ENCODE measurements at places on chromosomes 7 and 10.
A peak's percentile ranks its signal among the peaks of the same experiment; 100 is the strongest.

- no peak for DNase-seq
Observed at GRCh38 chr10:122637376-122637775, 62.3 kb downstream of the C10orf120 start.

- DNase-seq, result no peak
Observed at GRCh38 chr10:31650010-31650409, 278.6 kb downstream of the ARHGAP12 start.

DNA sequence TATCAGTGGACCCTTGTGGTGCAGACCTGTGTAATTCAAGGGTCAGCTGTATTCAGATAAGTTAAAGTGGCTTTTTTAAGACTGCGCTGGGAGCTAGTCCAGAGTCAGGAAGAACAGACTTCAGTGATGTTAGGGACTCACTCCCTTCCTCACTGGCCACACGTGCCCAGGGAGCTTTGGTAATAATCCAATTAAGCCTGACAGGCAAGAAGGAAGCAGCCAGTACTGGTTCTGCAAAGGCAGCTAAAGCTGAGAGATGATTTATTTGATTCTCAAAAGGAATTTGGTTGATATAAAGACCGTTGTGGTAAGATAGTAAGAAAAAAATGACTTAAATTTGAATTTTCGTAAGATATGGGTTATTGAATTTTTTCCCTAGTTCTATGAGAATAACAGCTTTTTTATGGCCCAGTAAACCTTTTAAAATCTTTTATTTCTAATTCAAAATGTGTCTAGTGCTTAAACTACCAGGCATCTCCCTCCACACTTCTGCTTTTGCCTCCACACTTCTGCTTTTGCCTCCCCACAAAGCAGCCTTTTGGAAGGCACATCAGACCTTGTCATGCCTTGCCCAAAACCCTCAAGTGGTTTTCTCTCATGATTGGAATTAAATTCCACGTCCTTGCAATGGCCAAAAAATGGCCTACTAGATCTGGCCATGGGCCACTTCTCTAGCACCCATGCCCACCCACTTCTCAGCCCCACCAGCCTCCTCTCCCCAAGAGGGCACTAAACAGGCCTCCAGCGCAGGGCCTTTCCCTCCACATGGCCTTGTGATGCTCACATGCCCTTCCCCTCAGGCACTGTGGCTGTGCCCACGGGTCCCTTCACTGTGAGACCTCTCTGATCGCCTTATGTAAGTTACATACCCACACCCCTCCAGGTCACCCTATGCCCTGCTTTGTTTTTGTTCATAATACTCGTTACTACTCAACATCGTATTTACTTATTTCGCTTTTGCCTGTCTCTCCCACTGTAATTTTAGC lies 92.5 kb downstream of the POU6F2 start:
- no peak for DNase-seq

DNA sequence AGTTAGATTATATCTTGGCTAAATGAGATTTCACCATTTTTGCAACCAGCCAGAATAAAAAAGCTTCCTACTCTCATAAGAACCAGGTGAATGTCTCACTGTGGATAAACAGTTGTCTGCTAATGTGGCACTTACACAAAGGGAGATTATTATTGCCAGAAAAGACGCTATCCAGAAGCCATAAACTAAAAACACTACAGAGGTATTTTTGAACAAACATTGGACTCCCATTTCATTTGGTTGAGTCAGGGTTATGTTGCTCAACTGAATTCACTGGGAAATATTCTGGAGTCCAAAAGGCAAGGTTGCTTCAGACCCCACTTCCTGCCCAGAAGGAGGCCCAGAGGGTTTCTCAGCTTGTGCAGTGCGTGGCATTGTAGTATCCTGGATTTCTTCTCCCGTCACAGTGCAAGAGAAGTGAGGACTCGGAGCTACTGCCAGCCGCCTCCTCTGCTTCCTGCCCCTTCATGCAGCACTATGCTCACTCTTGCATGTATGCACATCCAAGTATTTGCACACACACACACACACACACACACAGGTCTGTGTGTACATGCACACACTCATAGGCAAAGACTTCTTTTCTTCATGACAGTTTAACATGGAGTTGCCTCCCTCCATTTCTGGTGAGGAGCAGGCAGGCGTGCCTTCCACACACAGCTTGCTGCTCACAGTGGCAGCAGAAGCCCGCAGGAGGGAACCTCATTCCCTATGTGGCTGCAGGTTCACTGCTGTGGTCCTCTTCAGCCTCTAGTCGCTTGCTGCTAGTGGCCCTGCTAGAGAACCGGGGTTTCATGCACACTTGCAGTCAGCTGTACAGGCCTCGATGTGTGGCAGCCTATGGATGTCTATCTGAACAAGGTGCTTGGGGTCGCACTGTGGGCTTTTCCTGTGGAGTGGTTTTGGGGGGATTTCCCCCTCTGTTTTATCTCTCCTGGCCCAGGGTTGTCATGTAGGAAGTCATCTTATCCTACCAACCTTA lies 10.1 kb downstream of the DENND10 start:
- DNase-seq, result no peak

GRCh38 chr7:54932818-54933543 lies 85.8 kb upstream of the EGFR start:
- DNase-seq, result peak; percentile 62

DNA sequence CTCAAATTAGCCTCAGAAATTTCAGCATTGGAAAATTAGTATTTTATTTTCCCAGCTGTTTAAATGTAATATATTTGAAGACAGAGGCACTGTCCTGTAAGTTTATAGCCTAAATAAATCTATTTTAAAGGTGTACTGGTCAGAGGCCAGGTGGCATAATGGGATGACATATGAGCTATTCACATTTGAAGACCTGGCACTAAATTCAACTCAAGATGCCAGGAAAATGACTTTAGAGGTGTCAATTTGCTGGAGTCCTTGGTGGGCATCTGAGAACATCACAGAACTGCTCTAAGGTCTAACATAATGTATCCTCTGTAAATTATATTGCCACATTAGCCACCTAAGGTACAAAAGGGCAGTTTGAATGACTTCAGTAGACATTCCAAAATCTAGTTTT lies 348.9 kb upstream of the BMPER start:
- no peak for DNase-seq

DNA sequence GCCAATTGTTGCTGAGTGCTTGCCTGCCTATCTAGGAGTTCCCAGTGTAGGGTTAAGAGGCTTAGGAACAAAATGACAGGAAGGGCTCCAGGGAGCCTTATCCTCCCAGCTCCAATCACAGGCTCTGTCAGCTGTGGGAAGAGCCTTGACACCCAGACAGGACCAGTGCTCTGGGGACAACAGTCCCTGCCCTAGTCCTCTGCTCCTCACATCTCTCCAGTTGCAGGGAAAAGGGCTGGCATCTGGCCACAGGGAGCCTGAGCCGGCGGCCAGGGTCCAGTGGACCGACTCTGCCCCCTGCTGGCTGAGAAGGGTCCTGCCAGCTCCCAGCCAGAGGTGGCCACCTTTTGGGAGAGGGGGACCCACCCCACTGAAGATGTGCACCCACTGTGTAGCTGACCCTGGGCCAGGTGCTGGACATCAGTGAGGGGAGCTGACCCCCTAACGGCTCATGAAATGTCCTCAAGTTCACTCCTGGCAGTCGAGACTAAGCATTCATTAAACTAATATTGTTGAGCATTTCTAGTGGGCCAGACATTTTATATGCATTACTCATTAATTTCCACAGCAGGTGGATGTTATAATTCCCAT lies 17.6 kb downstream of the DNAJB12 start:
- no peak for DNase-seq

- no peak for DNase-seq
Observed at GRCh38 chr10:128908499-128908898, 558.5 kb upstream of the MGMT start.

DNA sequence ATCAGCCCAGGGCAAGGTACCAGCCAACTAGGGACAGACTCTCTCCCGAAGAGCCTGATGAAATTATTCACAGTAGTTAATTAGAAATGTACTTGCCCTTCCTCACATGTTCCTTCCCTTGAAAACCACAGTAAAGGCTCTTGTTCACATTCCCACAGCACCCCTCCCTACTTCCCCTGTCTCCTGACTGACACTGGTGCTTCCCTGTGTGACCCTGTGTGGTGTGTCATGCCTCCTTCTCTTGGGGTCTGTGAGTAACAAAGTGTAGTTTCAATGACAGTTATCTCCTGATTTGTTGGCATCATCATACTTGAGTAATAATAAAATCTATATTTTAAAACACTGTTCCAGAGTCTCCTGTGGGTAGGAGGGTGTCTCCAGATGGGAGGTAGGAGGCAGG lies 209.7 kb downstream of the ABCA13 start:
- no peak for DNase-seq

DNA sequence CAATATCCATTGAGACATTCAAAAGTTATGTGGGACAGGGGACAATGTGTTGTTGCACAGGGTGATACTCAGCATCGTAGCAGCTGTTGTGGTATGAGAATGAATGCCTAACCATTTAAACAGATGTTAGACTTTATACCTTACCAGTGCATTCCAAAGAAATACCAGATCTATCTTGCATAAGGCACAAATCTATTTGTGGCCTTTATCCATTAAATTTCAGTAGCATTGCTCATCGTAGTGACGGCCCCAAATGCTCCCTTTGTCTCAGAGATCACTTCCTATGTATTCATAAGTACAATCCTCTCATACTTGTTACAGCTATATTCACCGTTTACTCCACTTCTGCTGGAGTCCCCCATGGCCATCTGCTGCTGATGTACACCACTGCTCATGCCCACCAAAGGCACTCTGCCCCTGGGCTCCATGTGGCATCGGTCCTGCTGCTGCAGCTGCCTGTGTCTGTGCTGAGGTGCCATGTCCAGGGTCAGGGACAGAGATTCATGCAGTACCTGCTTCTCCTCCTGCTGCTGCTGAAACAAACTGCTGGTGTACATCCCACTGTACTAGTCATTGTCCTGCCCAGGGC lies 96.3 kb downstream of the CPED1 start:
- DNase-seq, result no peak

GRCh38 chr10:75211007-75211691 lies 553 bp downstream of the VDAC2 start:
- no peak for DNase-seq

DNA sequence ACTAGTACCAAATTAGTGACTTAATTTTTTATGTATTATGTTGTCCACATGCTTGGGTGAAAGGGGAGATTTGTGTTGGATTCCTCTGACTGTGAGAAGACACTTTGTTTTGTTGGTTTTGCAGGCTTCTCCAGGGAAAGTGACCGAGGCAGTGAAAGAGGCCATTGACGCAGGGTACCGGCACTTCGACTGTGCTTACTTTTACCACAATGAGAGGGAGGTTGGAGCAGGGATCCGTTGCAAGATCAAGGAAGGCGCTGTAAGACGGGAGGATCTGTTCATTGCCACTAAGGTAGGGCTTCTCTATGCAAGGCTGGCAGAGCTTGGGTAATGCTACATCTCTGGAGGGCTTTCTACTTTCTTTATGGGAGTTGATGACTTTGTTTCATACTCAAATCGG lies 4.5 kb downstream of the AKR1E2 start:
- DNase-seq, result no peak

DNA sequence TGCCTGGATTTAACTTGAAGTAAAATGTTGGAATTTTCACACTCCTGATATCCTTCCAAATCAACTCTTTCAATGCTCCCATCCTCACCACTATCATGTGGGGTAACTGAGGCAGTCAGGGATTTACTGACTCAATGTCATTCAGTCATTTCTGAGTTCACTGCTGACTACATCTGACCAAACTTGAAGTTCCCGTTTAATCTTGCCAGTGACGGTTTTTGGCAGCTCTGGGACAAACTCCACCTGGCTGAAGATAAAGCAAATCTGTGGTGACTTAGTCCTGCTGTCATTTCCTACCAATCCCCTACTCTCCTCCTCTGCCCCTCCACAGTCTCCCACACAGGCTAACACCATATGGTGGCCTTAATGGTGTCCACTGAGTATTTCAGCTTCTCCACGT lies 22.7 kb upstream of the ACSM6 start:
- DNase-seq, result no peak

- no peak for DNase-seq
Observed at GRCh38 chr7:95457947-95458346, 23.1 kb upstream of the PON2 start.

DNA sequence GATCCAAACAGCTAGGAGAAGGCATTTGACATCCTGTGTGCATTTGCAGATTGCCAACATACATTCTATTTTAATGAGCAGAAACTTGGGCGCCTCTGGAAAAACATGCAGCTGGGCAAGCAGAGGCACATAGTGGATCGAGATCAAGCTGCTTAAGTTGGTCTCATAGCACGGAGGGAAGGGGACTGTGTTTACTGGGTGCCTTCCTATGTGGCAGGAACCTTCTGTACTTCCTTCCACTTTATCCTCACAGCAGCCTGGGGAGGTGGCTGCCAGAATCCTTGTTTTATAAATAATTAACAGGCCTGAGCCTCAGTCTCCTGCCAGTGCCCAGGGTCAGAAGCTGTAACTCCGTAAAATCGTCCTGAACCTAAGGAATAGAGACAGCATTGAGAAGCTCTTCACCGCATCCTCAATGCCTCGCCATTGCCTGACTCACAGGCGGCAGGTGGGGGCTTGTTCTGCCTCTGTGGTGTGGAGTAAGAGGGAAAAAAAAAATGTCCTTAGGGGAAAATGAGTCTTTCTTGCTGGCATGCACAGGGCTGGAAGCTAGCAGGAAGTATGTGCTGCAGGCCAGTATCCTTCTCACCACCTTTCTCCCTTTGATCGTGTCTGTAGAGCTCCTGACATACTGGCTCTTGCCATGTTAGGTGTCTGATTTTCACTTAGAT lies 6.2 kb downstream of the VWA2 start:
- DNase-seq, result no peak

DNA sequence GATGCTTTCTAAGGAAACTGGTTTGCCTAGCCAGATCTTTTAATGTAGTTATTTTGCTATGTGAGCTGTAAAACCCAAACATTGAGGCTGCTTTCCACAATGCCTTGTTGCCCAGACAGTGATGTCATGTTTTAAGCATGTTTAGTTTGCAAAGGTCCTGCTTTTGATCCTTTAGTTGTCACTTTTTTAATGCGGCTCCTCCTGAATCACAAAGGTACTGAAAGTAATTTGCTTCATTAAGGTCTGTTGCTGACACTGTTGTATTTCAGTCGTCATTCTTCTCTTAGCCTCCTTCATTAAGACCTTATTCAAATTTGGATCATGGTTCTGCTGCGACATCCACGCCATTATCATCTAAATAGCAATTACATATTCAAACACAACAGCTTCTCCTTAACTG lies 10.6 kb downstream of the RPA3 start:
- DNase-seq, result peak; percentile 47

DNA sequence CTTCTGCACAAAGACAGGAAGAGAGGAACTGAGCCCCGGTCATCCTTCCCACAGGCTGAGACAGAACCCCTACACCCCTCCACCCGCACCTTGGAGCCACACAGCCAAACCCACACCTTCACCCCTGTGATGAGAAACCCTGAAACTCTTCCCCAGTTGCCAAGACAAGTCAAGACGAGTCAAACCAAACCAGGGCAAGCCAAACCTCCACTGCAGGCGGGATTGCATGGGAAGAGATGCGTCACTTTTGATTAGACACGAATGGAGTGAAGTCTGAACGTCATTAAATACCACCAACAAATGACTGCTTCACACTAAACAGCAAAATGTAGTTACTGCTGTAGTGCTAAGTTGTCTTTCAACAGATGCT lies 73.8 kb downstream of the PRPF18 start:
- DNase-seq, result no peak

GRCh38 chr10:92761571-92761970 lies 71.8 kb downstream of the HHEX start:
- DNase-seq, result no peak
